Kidney tubule cell (primary cell): ENCODE measurements at places on chromosomes 11 and 22.

GRCh38 chr11:96257972-96258934, 84.7 kb downstream of the MAML2 start:
- DNase-seq, result peak; percentile 44

GRCh38 chr22:20566420-20567260, 59.2 kb downstream of the MED15 start:
- peak; percentile 79 for DNase-seq

DNA sequence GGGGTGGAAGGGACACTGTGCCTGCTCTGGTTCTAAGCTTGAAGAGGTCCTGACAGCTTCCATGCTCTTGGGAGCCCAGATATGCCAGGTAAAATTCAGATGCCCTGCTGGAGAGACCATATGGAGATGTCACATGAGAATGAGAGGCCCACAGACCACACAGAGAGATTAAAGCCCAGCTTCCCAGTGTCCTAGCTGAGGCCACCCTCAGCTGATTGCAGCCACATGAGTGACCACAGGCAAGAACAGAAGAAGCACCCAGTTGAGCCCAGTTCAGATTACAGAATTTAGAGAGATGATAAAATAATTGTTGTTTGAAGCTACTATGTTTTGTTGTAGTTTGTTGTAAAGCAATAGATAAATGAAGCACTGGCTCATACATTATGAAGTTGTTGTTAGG, 14.4 kb upstream of the PVALB start:
- DNase-seq, result no peak

DNA sequence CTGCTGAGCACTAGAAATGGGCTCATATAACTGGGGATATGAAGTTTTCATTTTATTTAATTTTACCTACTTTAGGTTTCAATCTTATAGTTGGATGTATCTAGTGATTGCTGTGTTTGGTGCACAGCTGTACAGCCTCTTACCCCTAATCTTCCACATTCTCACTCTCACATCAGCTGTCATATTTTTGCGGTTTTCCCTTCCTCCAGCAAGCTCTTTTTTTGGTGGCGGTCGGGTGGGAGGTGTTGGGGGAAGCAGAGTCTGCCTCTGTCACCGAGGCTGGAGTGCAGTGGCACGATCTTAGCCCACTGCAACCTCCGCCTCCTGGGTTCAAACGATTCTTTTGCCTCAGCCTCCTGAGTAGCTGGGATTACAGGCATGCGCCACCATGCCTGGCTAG, 445.1 kb upstream of the ISX start:
- DNase-seq, result no peak

DNA sequence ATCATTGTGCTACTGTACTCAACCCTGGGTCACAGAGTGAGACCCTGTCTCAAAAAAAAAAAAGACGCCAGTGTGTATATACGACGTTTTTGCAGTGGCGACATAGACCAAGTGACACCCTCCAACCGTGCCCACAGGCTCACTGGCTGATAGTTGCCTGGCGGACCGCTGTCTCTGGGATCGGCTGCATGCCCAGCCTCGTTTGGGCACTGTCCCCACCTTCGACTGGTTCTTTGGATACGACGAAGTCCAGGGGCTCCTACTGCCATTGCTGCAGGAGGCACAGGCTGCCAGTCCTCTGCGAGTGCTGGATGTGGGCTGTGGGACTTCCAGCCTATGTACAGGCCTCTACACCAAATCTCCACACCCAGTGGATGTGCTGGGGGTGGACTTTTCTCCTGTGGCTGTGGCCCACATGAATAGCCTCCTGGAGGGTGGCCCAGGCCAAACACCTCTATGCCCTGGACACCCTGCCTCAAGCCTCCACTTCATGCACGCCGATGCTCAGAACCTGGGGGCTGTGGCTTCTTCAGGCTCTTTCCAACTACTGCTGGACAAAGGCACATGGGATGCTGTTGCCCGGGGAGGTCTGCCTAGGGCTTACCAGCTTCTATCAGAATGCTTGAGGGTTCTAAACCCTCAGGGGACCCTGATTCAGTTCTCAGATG, 1.3 kb downstream of the CSKMT start:
- no peak for DNase-seq

DNA sequence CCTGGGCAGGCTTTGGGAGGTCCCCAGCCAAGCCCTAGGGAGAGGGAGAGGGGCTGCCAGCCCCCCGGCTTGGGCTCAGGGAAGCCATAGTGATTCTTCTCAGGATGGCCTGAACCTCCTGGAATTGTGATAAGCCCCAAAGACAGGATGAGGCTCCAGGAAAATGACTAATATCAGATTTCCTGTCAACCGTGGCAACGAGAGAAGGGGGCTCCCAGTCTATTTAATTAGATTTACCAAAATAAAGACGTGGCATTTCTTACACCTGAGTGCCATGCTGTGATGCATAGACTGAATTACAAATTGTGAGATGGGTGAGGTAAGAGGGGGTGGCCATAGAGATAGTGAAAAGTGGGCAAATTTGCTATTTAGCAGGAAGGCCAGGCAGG, 20.4 kb downstream of the SERPINH1 start:
- DNase-seq, result no peak

- no peak for DNase-seq
Measured at GRCh38 chr11:128324051-128324481, 263.3 kb downstream of the ETS1 start.

- no peak for DNase-seq
Measured at GRCh38 chr22:49155770-49156580, 671.7 kb downstream of the BRD1 start.

- peak; percentile 17 for DNase-seq
Measured at GRCh38 chr22:38872831-38873248, 824 bp upstream of the CBX6 start.

DNA sequence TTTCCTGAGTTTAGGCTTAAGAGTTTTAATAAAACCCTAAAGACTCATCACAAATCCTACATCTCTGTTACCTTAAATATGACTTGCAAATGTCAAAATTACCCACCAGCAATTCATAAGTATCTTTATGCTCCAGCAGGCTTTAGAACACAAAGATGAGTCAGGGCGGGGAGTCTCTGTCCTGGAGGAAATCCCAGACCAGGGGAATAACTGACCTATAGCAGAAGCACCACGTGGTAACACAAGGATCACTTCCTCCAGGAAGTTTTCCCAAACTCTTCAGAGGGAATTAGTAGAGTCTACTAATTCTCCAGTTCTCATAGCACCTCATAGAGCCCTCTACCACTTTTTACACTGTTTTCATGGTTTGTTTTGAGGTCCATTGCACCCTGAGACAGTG, 217.0 kb downstream of the NAV2 start:
- DNase-seq, result peak; percentile 75

DNA sequence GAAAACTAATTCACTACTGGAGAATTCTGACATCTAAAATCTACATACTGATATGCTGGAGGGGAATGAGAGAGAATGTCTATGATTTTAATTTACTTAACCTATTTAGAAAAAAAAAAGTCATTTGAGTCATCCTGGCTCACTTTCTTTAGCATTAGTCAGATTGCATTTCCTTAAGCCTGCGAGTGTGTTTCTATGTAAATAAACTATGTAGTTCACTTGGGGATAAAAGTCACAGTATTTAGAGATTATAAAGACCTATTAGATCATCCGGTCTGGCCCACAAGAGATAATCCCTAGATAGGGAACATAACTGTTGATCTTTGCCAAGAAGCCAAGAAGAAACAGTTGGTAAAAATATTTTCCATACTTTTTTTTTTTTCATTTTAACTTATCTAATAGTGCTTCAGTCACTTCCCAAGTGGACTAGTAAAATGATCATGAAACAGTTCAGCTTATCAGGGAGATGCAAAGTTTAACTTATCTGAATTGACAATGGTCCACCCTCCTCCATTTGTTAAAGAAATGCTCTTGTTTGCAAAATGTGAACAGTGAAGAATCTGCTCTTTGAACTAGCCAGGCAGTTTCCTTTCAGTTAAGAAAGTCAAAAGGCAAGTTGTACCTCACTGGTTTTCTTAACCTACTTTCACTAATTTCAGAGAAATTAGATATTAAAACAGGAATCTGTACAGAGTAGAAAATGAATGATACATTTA, 21.2 kb upstream of the BLID start:
- DNase-seq, result peak; percentile 74

GRCh38 chr11:58059007-58059350, 28.2 kb downstream of the OR6Q1 start:
- DNase-seq, result peak; percentile 94

DNA sequence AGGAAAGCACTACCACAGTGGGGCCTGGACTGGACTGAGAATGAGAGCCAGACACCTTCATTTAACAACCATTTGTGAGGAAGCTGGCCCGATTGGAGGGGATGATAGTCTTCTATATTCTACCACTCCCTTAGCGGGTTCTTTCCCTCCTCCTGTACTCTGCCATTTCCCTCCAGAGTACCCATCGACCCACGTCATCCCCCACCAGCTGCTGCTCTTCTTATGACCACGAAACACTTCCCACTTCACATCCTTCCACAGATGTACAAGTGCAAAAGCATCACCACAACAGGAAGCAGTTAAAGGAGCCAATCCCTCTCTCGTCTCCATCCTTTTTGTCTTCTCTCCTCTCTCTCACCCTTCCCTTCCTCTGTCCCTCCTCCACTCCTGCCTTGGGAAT, 18.0 kb upstream of the UBASH3B start:
- DNase-seq, result no peak

DNA sequence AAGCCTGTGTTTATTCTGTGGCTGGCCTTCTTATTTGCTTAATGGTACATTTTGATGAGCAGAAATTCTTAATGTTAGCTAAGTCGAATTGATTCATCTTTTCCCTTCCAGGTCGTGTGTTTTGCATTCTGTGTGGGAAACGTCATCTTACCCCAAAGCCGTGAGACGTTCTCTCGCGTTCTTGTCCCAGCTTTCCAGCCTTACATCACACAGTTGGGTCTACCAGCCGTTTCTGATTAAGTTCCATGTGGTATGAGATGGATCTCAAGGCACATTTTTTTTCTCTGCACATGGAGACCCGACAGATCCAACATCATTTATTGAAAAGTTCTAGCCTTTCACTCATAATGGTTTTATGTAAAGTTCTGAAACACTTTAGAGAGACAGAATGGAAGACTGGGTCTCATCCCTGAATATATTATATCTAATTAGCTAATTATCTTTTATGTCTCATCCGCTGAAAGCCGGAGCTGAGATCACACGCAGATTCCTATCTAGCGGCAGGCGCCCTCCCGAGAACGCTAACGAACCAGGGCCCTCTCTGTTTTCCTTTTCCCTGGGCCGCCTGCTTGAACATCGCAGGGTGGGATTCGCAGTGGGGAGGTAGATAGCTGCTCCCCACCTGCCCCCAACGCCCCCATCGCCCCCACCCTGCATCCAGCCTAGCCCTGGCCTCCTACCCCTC, 1162.2 kb downstream of the BRD1 start:
- no peak for DNase-seq

- DNase-seq, result peak; percentile 90
Measured at GRCh38 chr22:21867528-21868266, at the start of gene MAPK1. Gene MAPK1 (minus strand): TSS chr22:21867645. CDS start chr22:21867440, 205 bp downstream.

- no peak for DNase-seq
Measured at GRCh38 chr11:43582024-43582862, 98.3 kb upstream of the HSD17B12 start.

DNA sequence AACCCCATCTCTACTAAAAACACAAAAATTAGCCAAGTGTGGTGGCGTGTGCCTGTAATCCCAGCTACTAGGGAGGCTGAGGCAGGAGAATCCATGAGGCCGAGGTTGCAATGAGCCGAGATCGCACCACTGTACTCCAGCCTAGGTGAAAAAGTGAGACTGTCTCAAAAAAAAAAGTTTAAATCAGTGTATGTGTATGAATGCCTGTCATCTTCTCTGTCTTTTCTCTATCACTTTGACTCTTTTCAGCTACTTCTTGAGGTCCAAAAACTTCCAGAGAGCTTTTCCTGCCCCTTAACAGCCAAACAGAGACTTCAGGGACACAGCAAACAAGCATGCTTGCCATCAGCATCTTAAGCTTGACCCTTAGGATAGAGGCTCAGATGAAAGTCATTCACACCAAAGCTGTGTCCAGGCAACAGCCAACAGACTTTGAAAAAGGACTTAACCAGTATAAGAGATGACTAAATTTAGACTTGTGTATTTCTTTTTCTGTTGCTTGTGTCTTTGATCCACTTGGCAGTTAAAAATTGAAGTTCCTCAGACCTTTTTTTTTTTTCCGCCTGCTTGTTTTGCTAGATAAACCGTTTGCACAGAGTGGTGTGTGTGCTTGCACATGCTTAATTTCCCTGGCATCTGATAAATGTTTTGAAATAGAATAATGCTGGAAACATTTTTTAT, 151.9 kb downstream of the DBX1 start:
- DNase-seq, result no peak

DNA sequence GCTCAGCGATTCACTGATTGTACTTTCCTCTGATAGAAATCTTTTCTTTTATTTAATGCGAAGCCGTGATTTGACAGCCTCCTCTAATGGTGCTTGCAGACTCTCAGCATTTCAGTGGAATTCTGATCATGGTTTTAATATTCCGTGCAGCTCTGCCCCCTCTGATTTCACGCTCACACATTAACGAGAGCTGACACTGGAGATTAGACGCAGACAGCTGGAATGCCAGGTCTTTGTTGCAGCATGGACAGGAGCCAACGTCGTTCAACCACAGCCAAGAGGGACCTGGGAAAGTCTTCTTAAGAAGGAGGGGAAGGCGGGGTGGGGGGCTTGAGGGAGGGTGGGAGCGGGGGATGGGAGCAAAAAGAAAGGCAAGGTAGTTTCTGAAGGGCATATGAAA, 186.4 kb downstream of the BLID start:
- DNase-seq, result peak; percentile 56

DNA sequence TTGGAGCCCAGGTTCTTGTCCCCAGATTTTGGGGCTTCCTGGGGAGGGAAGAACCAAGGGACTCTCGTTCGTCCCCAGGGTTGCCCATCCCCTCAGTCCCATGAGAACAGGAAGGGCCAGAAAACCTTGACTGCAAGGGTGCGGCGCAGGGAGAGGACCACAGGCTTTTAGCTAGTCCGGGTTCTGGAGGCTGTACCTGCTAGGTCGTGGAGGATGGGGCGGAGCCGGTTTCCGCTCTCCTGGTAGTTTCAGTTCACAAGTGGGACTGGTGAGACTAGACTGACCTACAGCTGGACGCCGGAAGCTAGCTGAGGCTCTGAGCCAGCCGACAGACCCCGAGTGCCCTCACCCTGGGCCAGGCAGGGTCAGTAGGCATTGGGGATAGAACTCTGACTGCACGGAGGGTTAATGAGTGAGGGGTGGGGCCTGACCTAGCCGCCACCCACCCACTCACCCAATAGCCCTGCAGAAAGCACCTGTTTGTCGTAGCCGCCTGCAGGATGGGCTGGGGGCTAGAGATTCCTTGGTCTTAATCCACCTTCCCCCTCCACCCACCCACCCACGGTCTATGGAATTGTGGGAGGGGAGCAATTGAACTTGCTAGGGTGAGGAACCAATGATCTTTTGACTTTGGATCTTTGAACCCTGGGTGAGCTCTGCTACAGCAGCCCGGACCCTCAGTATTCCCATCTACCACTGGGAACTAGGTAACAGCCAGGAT, 1.5 kb downstream of the MAFF start:
- DNase-seq, result peak; percentile 76
